ENCODE measurements at places on chromosomes 5 and 9.

DNA sequence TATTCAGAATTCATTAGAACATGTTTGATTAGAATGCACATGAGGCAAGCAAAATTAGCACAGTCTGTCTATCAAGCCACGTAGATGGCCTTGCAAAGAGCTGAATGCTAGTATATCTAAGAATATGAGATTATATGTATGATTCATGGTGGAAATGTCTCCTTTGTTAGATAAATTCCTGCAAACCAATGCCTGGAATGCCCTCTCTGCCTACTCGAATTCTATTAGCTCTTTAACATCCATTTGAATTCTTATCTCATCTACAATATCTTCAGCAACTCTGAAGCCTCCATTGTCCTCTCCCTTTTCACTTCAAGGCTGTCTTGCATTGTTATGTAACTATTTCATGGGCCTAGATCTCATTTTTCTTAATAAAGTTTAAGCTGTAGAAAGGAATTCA lies 205.5 kb downstream of the TMC1 start:
- no peak overlapping the region for H3K4me3 ChIP-seq
- no peak overlapping the region for H3K27ac ChIP-seq
- no peaks in the 10 kb centered on the region for H3K36me3 ChIP-seq
- H3K4me1 ChIP-seq, result no peaks in the 10 kb centered on the region

- DNase-seq, result no peak
- no peak overlapping the region for H3K27ac ChIP-seq
- no peaks in the 10 kb centered on the region for H3K27me3 ChIP-seq
- no peaks in the 10 kb centered on the region for H3K36me3 ChIP-seq
- H3K4me1 ChIP-seq, result peaks cover 5% of the 10 kb centered on the region
- no peak overlapping the region for H3K4me3 ChIP-seq
Measured at GRCh38 chr9:134391319-134392231, 65.3 kb downstream of the RXRA start.

DNA sequence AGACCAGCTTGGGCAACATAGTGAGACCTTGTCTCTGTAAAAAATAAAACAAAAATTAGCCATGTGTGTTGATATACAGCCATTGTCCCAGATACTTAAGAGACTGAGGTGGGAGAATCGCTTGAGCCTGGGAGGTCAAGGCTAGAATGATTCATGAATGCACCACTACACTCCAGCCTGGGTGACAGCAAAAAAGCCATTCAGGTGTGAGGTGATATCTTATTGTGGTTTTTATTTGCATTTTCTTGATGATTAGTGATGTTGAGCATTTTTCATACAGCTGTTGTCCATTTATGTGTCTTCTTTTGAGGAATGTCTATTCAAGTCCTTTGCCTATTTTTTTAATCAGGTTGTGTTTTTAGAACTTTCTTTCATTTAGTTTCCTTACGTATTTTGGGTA lies 23.2 kb downstream of the MTAP start:
- DNase-seq, result no peak
- H3K4me1 ChIP-seq, result peaks cover 2% of the 10 kb centered on the region
- no peaks in the 10 kb centered on the region for H3K27me3 ChIP-seq
- H3K36me3 ChIP-seq, result peaks cover 64% of the 10 kb centered on the region
- no peak overlapping the region for H3K4me3 ChIP-seq
- no peak overlapping the region for H3K27ac ChIP-seq

DNA sequence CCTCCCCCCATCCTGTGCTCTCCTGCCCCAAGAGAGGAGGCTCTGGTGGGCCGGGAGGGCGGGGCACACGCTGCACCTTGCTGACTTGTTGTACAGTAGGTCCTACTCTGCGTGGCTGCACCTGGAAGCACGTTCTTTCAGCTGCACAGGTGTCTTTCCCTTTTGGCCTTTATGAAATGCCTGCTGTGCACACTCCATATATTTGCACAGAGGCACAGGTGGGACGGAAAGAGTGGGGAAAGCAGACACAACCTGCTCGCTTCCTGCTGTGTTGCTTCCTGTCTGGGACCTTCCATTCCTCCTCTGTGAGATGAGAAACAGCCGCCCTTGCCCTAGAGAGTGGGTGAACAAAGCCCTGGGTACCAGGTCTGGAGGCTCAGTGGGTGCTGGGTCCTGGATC lies 4.8 kb downstream of the USP20 start:
- H3K27me3 ChIP-seq, result no peaks in the 10 kb centered on the region
- peaks cover 12% of the 10 kb centered on the region for H3K4me1 ChIP-seq
- no peak overlapping the region for H3K27ac ChIP-seq
- peaks cover 3% of the 10 kb centered on the region for H3K36me3 ChIP-seq
- no peak overlapping the region for H3K4me3 ChIP-seq

DNA sequence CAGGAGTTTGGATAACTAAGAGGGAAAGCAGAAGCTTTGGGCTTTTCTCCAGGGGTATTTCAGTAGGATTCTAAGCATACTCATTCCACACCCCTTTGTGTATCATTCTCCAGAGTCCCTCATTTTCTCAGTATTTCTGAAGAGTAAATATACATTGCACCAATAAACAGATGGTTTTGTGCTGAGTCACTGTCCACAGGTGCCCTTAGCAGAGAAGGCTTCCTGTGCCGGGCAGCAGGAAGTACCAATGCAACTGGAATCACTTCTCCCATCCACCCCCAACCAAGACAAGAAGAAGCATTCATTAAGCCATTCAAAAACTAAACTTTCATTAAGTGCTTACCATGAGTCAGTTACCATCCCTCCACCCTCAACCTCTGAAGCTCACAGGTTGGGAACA lies 3.6 kb upstream of the CCNJL start:
- H3K27ac ChIP-seq, result peak overlapping the region; percentile 27
- H3K4me3 ChIP-seq, result no peak overlapping the region
- H3K36me3 ChIP-seq, result no peaks in the 10 kb centered on the region
- peaks cover 23% of the 10 kb centered on the region for H3K4me1 ChIP-seq
- H3K27me3 ChIP-seq, result no peaks in the 10 kb centered on the region
- DNase-seq, result no peak

GRCh38 chr9:68897577-68898145 lies 116.3 kb downstream of the PRKACG start:
- DNase-seq, result no peak
- H3K36me3 ChIP-seq, result no peaks in the 10 kb centered on the region
- H3K27ac ChIP-seq, result no peak overlapping the region
- no peak overlapping the region for H3K4me3 ChIP-seq

- no peak for DNase-seq
- H3K27ac ChIP-seq, result no peak overlapping the region
- H3K4me3 ChIP-seq, result no peak overlapping the region
- H3K27me3 ChIP-seq, result peaks cover 48% of the 10 kb centered on the region
- no peaks in the 10 kb centered on the region for H3K4me1 ChIP-seq
- no peaks in the 10 kb centered on the region for H3K36me3 ChIP-seq
Measured at GRCh38 chr5:933251-933861, 40.7 kb downstream of the TRIP13 start.

DNA sequence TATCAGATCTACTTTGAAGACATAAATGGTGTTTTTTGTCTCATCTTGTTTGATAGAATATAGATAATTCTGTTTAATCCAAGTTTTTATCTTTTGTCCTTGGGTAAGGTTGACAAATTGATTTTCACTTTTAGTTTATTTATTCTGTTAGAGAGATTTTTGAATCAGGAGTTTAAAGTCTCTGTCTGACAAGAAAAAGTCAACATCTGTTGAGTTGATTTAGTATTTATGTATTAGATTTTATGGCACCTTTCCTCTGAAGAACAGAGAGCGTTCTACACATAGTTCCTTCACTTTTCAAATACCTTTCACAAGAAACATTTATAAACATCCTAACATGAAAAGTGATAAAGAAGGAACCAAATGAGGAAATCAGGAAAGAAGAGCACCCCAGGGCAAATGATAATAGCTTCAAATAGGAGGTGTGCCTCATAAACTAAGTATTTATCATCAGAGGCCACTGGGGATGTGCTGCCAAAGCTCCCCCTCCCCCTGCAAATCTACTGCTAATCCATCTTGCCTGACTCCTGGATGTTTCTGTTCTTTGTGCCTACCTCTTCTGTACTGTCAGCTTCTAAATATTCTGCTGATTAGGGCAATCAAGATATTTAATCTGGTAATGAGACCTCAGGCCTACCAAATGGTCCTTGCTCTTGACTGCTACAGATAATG lies 457.7 kb upstream of the CHD1 start:
- H3K4me1 ChIP-seq, result peaks cover 12% of the 10 kb centered on the region
- no peak overlapping the region for H3K4me3 ChIP-seq
- no peak for DNase-seq

DNA sequence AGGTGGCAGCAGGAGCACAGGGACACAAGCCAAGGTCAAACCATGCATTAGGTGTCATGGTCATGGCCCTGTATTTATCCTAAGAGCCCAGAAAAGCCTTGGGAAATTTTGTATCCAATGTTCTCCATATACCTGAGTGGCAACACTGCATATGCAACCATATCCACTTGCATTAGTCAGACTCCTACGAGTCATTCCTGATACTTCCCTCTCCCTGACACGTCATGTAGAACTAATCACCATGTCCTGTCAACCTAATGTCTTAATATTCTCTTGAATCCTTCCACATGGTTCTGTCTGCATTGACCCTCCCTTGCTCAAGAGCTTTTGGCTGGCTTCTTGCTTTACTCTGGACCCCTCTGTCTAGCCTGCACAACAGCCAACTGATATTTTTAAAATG lies 9.4 kb downstream of the SCGB3A2 start:
- no peaks in the 10 kb centered on the region for H3K36me3 ChIP-seq
- no peak for DNase-seq
- peaks cover 4% of the 10 kb centered on the region for H3K4me1 ChIP-seq
- H3K4me3 ChIP-seq, result no peak overlapping the region
- H3K27me3 ChIP-seq, result no peaks in the 10 kb centered on the region
- H3K27ac ChIP-seq, result no peak overlapping the region

GRCh38 chr5:147555176-147555575 lies 45.3 kb upstream of the DPYSL3 start:
- H3K27ac ChIP-seq, result no peak overlapping the region
- no peak overlapping the region for H3K4me3 ChIP-seq
- no peak for DNase-seq
- no peaks in the 10 kb centered on the region for H3K36me3 ChIP-seq

DNA sequence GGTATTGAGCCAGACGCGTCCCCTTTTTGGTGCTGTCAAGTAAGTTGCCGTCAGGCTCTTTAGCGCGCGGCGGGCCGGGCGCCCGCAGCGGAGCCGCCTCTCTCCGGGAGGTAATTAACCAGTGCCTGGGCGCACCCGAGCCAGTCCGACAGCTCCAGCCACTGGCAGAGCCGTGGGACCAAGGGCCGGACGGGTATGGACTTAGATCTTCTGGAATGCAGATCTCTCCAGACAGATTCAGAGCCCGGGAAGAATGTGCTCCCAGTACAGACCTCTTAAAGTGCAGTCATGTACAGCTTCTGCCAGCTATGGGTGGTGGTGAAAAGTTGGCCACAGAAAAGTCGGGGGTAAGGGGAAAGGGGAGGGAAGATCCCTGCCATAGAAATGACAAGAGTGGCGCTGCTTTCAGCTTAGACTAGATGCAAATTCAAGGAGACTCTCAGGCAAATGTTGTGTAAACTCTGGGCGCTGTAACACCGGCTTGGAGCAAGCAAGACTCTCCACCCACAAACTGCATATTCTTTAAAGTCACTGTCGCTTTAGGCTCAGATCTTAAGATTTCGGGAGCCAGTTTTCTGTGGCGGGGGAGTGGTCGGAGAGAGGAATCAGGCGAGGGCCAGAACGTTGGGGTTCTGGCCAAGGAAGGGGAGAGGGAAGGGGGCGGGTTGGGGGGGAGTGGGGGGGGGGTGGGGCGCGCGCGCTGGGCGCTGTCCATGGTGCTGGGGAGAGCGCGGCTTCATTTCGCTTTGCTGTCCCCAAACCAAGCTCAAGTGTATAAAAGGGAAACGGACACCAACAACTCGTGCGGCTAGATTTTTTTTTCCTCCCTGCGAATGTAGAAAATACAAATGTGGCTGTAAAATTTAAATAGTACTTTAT lies 29.2 kb downstream of the NR2F1 start:
- peaks cover 8% of the 10 kb centered on the region for H3K4me1 ChIP-seq
- peak overlapping the region; percentile 25 for H3K4me3 ChIP-seq
- peaks cover 97% of the 10 kb centered on the region for H3K27me3 ChIP-seq
- no peak for DNase-seq

DNA sequence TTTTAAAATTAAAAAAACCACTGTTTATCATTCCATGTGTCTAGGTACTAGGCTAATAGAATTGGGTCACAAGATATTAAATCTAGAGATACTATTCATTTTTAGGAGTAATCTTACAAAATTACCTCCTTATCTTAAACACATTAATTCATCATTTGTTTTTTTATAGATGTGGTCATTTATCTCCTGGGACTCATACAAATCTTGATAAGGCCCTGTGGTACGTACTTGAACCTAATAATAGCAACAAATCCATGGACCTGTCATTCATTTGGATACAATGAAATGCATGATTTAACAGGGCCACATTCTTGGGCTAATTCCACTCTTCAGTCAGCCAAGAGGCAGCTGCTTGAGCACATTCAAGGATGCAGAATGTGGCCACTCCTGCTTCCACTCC lies 66.4 kb upstream of the MARCHF11 start:
- H3K27me3 ChIP-seq, result no peaks in the 10 kb centered on the region
- H3K27ac ChIP-seq, result no peak overlapping the region
- no peak for DNase-seq
- H3K4me3 ChIP-seq, result no peak overlapping the region

- H3K27ac ChIP-seq, result no peak overlapping the region
- H3K4me1 ChIP-seq, result peaks cover 7% of the 10 kb centered on the region
- no peak overlapping the region for H3K4me3 ChIP-seq
- H3K27me3 ChIP-seq, result no peaks in the 10 kb centered on the region
- no peak for DNase-seq
Measured at GRCh38 chr9:372128-372527, 157.5 kb downstream of the DOCK8 start.

DNA sequence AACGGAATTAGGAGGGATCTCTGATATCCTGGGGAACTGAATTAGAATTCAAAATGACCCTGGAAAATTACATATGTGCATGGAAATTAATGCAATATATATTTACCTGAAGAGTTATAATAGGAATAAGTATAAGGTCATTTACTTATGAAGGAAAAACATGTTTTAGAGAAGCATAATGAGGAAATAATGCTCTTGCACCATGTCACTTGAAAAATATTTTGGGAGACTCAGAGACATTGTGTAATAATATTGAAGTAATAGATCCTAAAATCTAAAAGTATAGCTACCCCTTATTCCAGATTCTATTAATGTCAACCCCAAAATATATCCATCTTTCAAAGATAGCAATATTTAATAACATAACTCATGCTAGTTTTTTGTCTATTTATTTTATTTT lies 28.4 kb downstream of the SPZ1 start:
- no peaks in the 10 kb centered on the region for H3K36me3 ChIP-seq
- H3K4me3 ChIP-seq, result no peak overlapping the region
- H3K27me3 ChIP-seq, result no peaks in the 10 kb centered on the region
- H3K4me1 ChIP-seq, result no peaks in the 10 kb centered on the region

DNA sequence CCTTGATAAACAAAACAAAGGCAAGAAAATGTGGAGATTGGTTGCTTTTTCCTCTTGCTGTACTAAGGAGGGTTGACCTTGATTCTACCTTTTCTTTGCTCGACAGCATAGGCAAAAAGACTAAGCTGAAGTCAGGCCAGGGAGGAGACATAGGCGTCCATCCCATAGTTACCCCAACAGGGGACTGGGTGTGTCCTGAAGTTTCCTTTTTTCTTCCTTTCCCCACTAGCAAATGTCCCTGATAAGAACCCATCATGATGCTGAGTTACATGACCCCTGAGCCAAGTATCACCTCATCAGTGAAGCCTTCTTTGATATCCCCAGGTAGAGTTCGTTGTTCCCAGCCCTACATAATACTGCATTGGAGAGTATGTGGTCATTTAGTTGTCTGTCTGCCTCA lies 9.9 kb upstream of the SHROOM1 start:
- H3K4me3 ChIP-seq, result no peak overlapping the region
- peaks cover 6% of the 10 kb centered on the region for H3K4me1 ChIP-seq
- DNase-seq, result no peak
- H3K27ac ChIP-seq, result no peak overlapping the region

GRCh38 chr9:4792054-4792571 lies 631 bp upstream of the RCL1 start:
- no peak overlapping the region for H3K27ac ChIP-seq
- peak overlapping the region; percentile 93 for H3K4me3 ChIP-seq
